Fibroblast of lung (primary cell): ENCODE measurements at places on chromosomes 3 and 15.

DNA sequence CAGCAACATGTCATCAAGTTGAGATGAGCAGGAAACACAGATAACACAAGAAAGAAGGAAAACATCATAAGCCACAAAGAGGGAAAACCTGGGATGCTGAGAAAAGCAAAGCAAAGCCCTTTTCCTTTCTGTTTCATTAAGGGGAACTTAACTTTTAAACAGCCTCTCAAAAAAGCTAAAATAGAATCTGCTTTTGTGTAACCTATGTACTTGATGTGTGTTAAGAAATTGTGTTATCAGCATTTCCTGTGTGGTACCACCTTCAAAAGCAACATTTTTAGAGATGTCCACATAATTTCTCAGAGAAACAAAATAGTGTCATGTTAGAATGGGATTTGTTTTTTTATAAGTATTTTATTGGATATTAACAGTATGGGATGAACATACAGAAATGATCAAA is 206.2 kb downstream of the IL20RB start:
- DNase-seq = no peak

- no peak for DNase-seq
Measured at GRCh38 chr3:172919297-172919683, 168.8 kb downstream of the ECT2 start.

DNA sequence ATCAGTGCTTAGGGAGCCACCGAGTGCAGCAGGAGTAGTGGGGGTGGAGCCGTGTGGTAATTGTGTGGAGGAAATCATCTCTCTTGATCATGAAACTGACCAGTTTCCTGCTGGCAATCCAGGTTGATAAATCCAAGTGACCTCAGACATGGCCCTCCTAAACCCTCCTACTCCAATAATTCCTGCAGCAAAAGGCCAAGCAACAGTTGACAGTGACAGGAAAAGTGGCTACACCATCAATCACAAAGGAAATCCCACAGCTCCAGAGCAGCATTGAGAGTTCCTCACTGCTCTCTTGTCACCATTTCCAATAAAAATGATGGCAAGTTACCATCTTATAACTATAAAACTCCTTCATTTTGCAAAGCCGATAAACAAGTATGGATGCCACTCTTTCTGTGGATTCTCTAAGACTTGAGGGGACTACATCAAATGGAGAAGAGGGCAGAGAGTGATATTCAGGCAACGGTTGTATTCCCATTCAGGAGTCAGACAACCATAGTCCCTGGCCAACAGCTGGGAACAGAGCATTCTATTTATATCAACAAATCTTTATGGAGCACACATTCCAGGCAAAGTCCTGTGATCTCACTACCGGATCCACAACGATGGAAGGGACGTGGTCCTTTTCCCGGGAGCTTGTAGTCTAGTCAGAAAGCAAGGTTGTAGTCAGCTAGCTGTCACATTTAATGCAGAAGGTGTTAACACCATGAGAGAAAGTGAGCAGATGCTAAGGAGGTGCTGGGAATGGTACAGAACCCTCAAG is 312.5 kb upstream of the CTNNB1 start:
- no peak for DNase-seq

DNA sequence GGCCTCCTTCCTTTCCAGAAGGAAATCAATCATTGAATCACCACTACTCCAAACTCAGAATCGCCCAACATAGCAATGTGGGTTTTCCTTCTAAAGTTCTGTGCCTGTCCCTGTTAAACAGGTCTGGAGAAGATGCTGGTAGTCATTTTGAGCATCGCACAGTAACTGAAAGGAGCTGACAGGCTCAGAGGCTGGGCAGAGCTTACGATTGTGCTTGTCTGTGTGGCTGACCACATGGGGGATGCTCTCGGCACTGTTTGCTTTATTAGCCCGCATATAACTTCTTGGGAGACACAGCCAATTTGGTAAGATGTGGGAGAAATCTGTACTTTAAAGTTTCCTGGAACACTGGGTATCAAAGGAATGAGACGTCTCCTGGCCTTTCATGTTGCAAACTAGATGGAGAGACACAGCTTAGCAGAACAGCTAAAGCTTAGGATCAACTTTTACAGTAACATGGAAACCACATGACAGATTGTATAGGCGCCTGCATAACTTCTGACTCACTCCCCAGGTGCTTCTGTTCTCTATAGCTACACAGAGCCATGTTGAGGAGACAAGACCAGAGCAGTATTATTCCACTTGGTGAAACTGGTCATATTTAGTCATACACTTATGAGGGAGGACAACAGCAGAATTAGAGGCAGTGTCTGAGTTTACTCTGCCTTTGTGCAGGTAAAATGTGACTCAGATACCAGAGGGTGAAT is 374.1 kb downstream of the RORA start:
- no peak for DNase-seq

- no peak for DNase-seq
Measured at GRCh38 chr3:30550246-30550645, 56.2 kb upstream of the TGFBR2 start.

GRCh38 chr3:20066850-20067617 is 26.8 kb downstream of the KAT2B start:
- no peak for DNase-seq

GRCh38 chr15:32919749-32920414 is 202.1 kb downstream of the GREM1 start:
- DNase-seq = peak; percentile 93

DNA sequence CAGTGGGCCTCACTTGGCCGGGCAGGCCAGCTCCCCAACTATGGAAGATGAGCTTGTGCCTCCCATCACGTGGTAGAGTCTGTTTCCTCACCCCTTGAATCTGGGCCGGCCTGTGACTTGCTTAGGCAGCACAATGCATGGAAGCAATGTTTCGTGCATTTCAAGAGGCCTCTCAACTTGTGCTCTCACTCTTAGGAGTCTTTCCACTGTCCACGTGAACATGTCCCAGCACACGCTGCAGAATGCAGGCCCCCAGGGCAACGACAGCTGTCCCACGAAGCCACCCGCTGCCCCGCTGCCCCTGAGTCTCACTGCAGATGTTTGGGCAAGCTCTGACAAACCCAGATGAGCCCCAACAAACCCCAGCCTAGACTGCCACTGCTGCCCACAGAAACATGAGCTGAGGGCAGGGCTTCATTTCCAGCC is 27.2 kb upstream of the SLC41A3 start:
- DNase-seq = no peak

DNA sequence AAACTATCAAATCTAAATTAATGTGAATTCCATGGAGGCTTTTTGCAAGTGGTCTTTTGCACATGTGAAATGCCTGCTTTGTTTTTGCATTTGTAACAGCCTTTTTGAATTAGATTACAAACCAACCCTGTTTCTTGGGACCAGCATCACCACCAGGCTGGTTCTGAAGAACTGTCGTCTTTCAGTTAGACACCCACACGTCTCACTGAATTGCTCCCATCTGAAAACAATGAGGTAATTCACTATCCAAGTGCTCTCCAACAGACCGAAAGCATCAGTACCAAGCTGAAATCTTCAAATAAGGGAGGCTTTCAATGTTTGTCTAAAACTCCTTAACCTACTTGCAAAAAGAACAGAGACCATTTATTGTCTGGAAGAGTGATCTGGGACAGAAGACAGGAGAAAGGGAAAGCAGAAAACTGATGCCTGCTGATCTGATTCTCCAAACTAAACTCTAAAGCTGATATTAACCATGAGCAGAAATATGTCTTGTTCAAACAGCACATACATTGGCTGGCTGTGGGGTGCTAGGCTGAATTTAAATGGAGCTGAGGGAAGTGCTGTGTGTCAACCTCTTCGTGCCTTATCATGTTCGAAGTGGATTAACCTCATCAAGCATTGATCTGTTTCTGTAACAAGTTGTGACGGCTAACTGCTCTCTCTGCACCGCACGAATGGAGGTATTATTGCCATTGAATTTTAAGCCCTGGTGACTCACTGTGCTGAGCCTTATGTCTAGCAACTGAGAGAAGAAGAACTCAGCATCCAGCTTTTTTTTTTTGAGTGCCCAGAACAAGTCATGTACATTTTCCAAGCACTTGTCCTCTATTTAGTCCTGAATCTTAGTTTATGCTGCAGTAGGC is 213.7 kb upstream of the P2RY1 start:
- no peak for DNase-seq

DNA sequence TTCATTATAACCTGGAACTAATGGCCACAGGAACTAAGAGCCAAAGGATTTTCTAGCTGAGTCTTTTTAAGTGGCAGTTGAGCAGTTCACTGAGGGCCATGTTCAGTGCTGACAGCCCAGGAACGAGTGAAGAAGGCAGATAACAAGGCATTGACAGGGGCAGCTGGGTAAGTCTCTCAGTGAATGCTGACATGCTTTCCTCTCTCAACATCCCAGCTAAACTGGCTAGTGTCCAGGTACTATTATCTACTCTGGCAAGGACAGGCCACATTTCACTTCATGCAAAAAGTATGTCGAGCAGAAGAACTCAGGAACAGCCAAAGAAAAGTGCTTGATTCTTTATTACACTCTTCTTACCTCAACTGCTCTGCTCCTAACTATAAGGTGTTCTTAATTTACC is 515.9 kb downstream of the NLGN1 start:
- peak; percentile 9 for DNase-seq

- DNase-seq = no peak
Measured at GRCh38 chr3:34238407-34238806, 440.0 kb downstream of the PDCD6IP start.

- no peak for DNase-seq
Measured at GRCh38 chr3:152539191-152539764, 270.5 kb downstream of the MBNL1 start.

DNA sequence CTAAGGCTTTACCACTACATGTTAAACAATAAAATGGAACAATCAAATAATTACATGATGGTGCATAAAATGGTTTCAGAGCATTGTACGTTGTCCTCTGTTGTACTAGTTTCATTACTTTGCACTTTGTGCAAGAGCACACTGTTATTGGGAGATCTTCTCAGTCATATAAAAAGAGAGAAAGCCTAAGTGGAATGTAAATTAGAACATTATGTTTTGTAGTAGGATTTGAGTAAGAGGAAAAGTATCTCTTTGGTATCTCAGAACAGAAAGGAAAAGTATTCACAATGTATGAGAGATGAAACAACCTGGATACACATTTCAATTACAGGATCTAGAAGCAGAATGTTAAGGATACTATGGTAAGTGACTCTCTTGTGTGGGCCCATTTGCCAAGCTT is 26.9 kb upstream of the PLSCR2 start:
- no peak for DNase-seq

GRCh38 chr3:181913254-181913653 is 201.5 kb downstream of the SOX2 start:
- peak; percentile 52 for DNase-seq

DNA sequence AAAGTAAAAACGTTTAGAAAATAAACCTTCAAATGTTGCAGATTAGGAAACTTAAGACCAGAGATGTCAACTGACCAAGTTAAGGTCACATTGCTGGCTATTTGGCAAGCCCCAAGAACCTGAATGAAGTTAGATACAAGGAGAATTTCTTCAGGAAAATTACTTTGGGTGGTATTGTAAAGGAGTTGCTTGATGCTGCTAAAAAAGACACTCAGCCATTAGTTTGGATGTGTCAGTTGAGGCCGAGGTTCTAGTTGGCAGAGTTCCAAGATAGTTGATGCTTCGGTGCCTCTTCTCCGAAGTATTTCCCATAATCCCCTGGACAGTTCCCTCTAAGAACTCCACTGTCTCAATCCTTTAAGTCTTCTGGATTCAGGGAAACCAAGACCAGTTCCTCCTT is 24.3 kb downstream of the SIAH2 start:
- no peak for DNase-seq

DNA sequence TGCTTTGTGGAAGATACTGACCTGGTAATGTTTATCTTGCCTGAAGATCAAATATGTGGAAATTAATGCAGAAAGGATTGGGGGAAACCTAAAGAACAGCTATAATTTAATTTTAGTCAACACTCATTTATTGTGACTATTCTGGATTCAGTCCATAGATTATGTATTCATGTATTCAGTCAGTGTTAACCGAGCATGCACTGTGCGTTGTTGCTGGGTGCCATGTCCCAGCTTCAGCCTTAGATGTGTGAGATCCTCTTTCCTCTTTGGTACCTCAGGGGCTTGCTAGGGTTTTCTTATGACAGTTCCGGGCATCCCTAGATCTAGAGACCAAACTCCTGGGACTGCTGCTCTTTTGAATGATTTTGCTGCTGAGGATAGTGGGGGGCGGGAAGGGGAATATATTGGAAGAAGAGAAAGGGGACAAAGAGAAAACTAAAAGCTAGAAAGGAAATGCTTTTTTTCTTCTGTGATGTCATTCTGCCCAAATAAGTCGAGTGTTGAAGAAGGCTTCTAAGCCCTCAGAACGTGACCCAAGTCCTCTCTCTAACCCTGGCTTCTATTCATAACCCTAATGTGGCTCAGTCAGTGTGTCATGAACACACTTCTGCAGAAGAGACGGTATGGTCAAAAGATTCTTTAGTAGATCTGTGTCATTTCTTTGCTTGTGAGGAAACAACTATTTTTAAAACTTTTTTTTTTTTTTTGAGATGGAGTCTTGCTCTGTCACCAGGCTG is 33.5 kb downstream of the STARD9 start:
- no peak for DNase-seq

DNA sequence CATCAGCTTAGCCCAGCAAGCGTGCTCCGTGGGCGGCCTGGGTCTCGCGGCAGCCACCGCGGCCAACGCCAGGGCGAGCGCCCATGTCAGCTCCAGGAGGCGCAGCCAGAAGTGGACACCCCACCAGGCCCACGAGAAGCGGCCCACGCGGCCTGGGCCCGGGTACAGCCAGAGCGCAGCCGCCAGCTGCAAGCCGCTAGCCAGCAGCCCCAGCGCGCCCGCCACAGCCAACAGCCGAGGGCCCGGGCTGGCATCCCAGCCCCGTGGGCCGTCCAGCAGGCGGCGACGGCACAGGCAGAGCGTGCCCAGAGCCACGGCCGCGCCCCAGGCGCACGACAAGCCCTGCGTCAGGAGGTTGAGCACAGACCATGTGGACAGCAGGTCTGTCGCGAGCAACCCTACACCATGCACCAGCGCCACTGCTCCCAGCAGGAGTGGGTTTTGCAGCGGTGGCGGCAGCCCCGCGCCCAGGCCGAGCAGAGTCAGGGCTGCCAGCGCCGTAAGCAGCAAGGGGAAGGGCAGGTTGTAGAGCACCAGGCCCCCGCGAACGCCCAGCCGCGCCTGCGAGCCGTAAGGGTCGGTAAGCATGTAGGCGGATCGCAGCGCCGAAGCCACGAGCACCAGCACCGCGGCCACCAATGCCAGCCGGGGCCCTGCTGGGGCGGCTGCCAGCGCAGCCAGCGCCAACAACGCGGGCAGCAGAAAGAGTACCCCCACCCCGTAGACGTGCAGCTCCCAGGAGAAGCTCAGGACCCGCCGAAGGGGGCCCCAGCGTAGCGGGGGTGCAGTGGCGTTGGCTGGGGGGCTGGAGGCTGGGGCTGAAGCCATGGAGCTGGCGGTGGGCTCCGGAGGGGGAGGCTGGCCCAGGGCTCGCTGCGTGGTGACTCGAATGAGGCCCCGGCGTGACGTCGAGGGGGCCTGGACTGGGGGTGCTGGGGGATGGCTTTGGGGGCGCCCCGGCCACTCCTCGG is 4.9 kb downstream of the PRRT3 start:
- peak; percentile 70 for DNase-seq

GRCh38 chr15:98690272-98690950 is 42.1 kb downstream of the IGF1R start:
- peak; percentile 33 for DNase-seq

- DNase-seq = peak; percentile 84
Measured at GRCh38 chr3:55488398-55489055, 1.4 kb upstream of the WNT5A start.
